Skin of body (tissue), 3 donors: ENCODE measurements at places on chromosomes 3 and 15. TPM values are rescaled to one million over a fixed set of nuclear protein-coding genes. Genes with fewer than 3 reads are reported as not detected.

PLA2G4E gene
- total RNA-seq = 33.8 TPM

PEX5L gene
- total RNA-seq = 0.10 TPM

GATM gene
- total RNA-seq = 132 TPM

MESP2 gene
- total RNA-seq = 0.30 TPM

STAB1 gene
- 42.4 TPM for total RNA-seq

FES gene
- 23.0 TPM for total RNA-seq

TRAK1 gene
- total RNA-seq = 36.4 TPM

SNX22 gene
- 0.99 TPM for total RNA-seq

- DNase-seq = no peak
Measured at GRCh38 chr15:92429378-92430068, 35.8 kb downstream of the ST8SIA2 start.

DNA sequence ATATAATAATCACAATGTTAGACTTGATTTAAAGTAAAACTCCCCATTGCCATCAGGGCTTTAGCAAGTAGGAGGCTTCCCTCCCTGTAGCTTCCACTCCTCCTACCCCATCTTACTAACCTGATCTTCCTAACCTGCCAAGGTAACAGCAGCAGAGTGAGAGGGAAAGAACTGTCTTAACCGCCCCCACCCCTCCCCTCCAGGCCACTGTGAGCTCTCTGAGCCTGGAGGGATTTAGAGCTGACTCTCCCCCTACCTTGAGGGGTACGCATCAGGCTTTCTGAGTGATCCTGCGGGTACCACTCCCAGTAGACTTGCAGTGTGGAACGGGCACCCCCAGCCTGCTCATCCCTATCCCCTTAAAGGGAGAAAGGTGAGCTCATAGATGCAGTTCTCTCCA lies 11.4 kb upstream of the PRSS50 start:
- DNase-seq = no peak

GRCh38 chr3:133711013-133711412 lies 35.2 kb upstream of the TF start:
- no peak for DNase-seq

DNA sequence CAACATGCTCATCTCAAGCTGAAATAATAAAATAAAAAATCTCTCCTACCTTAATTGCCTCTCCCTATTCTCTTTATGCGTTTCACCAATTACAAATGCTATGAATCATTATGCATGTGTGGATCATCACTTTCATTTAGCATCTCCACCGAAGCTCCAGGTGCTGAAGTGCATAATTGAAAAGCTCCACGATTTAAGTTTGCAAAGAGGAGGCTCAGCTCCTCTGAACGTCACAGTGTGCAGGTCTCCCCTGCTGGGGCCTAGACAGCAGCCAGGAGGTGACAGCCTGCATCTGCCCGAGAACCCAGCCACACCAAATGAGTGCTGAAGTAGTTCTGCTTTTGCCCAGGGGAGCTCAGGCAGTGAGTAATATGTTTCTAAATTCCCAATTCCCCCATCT lies 60.5 kb upstream of the GLCE start:
- no peak for DNase-seq

DNA sequence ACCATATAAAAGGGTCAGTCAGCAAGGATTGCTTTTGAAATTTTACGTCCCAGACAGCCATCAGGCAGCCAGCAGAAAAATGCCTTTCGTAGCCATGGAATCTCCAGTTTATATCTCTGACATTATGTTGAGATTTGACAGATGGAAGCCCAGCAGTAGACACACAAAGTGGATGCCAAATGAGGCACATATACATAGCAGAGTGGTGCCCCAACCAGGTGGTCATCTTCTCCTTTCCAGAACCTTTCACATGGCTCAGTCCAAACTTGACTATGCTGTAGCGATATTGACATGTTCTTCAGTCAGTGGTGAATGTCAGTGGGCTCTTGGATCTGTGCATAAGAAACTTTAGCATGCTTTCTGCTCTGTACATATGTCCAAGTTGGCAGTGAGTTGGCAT lies 123.3 kb upstream of the GBE1 start:
- no peak for DNase-seq

DNA sequence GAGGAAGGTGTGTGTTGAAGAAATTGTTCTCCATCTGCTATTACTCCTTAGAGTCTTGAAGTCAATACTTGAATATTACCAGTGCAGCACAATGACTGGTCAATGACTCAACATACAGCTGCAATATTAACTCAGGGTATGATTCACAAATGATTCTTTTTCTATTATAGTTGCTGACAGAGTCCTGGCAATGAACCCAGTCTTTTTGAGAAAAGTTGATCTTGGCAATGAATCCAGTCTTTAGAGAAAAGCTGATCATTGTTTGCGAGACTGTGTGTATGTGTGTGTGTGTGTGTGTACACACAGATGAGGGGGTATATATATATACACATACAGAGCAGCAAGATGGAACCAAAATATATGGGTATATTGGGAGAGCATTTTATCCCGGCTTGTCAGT lies 315.1 kb downstream of the ZNF385D start:
- peak; percentile 91 for DNase-seq

DNA sequence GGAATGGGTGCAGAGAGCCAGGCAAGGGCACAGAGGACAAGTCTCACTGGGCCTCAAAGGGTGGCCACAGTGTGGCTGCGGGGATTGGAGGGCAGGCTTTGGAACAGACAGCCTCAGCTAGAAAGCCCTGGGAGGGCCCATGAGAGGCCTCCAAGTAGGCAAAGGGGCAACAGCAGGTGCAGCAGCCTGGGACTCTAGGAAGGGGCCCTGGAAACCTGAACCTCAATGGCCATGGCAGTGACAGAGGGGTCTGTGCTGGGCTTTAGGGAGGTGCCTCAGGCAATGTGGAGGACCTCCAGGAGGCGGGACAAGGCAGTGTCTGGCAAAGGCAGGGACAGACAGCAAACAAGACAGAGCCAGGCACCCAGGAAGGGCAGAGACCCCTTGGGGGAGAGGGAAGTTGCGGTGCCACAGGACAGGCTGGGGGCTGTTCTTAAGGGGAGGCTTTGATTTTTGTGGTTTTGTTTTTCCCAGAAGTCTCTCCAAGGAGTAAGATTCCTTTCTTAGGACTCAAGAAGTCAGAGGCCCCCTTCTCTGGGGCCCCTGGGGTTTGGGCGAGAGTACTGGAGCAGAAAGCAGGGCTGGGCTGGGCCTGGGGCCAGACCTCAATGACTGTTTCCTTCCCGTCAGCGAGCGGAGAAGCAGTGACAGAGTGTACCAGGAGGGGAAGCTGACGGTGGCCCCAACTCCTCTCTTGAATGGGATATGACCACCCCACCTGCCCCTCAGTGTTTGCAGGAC lies 9.7 kb downstream of the STOML1 start:
- peak; percentile 89 for DNase-seq

DNA sequence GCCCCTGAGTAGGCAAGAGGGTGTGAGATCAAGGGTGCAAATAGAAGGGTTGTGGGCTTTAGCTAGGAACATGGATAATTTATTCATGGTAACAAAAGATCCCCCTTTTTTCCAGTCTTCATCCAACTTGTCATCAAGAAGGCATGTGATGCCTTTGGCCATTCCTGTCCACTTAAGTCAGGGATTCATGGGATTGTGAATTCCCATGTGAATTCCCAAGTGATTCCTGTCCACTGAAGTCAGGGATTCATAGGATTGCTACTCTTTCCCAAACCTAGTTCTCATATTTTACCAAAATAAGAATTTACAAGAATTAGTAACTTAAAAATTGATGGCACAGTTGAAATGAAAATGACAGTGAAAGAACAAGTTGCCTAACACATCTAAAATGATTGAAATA lies 40.8 kb downstream of the HMG20A start:
- no peak for DNase-seq

DNA sequence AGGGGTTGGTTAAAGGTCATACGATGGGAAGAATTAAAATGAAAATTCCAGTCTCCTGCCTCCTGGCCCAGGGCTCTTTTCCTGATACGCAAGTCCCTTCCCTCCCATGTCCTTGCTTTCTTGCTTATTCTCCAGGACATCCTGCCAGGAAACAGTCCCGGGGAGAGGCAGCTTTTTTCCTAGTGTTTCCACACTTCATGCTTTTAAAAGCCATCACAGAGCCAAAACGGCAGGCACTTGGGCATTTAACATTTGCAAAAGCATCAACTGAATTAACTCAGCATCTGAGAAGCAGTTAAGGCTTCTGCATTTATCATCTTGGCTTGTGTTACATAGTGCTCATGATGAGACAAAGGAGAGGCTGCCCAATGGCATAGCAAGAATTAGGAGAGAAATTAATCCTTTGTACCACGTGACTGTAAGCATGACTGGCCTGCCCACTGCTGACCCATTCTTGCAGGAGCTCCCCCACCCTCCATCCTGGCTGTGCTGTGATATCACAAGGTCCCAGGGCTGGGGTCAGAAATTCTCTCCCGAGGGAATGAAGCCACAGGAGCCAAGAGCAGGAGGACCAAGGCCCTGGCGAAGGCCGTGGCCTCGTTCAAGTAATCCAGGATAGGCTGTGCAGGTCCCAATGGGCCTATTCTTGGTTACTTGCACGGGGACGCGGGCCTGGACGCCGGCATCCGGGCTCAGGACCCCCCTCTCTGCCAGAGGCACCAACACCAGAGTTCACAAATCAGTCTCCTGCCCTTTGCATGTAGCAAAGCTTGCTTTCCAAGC lies 21.6 kb upstream of the VILL start:
- DNase-seq = no peak

GRCh38 chr15:68794863-68795262 lies 25.8 kb downstream of the ANP32A start:
- peak; percentile 52 for DNase-seq

DNA sequence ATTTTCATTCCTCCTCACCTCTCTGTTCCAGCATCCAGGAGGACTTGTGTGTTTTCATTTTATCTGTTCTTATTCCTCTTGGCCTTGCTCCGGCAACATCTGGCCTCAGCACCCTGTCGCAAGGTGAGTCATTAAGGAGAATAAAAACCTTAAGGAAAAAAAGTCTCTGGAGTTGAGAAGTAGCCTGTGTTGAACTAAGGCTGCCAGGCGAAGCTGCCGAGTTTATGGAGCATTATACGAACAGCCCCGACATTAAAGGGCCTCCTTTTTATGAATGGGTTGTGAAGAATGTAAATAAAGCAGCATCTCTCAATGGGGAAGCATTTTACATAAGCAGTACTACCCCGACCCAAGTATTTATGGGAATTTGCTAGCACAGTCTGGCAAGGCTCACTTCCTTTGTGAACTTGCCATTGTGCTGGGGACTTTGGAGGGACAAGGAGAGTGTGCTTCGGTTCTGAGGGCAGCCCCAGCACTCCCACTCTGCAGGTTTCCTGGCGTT lies 4.7 kb downstream of the BAHD1 start:
- no peak for DNase-seq

DNA sequence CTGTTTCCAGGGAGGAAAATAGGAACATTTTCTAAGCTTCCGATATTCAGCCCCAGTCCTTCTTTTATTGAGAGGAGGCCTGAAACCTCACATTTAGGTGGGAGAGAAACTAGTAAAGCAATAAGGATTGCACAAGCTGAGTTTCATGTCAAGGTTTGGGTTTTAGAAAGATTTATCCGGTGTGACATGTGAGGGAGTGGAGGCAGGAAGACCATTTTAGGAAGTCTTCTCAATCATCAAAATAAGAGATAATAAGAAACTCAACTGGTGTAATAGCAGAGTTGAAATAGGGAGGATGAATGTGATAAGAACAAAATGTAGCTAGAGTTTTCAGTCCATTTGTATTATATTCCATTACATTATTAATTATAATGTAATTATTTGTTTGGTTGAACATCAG lies 27.7 kb upstream of the CLDN16 start:
- no peak for DNase-seq

DNA sequence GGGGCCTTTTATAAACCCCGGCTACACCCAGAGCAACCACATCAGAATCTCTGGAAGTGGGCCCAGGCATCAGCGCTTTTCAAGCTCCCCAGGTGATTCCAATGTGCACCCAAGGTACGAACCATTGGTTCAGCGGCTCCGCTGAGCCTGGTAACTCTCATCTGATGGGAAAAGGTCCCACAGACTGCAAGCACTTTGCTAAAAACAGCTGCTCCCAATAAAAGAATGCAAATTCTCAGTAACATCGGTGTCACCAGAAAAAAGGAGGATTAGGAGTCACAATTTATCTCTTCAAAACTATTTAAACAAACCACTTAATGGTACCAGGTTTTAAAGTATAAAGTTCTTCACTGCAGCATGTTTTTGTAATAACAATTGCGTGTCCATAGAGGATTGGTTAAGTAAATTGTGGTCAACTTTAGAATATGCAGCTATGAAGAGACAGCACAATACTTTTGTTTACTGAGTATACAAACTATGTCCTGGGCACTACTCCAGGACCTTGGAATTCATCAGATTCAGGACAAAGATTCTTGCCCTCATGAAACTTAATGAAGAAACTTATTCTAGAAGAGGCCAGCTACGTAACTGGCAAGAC lies 660.7 kb upstream of the ADAMTS9 start:
- peak; percentile 12 for DNase-seq

DNA sequence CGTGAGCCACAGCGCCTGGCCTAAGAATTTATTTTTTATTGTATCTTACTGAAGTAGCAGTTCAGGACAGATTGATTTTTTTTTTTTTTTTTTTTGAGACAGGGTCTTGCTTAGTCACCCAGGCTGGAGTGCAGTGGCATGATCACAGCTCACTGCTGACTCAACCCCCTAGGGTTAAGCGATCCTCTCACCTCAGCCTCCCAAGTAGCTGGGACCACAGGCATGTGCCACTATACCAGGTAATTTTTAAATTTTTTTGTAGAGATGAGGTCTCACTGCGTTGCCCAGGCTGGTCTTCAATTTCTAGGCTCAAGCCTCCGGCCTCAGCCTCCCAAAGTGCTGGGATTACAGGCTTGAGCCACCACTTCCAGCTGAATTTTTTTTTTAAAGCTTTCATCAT lies 99.8 kb upstream of the HERC1 start:
- DNase-seq = no peak

DNA sequence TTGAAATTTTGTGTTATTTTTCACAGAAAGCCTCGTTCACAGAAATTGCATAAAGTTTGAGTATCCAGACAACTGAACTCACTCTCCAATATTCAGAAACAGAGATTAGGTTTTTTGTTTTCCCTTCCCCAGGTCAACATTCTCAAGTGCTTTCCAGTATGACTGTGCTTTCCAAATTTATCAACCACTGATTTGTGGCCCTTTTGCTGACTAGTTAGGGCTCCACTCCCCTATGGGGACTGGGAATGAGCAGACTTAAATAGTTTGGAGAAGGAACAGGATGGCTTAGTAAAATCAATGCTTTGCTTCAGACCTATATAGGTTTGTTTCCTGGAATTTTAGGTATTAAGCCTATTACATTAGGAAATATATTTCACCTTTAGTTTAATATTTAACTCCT lies 38.2 kb upstream of the NAALADL2 start:
- DNase-seq = no peak

DNA sequence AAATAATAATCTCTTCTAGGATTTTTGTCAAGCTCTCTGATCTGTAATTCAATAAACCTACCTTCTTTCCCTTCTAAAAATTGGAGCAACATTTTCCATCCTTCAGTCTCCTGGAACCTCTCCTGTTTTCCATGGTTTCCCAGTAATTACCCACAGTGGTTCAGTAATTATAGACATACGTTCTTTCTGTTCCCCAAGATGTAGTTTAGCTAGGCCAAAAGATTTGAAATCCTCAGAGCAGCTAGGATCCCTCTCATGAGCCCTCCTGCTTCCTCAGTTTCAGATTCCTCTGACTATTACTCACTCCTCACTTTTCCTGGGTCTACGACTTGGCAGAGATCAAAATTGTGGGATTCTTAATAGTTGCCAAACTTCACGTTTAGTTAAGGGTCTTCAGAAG lies 76.9 kb upstream of the IGSF10 start:
- peak; percentile 13 for DNase-seq
